ENCODE measurements at places on chromosomes 3 and 15. TPM values are rescaled to one million over a fixed set of nuclear protein-coding genes. Genes with fewer than 3 reads are reported as not detected.

Gene MDFIC2
- not detected for total RNA-seq

Gene MESP2
- total RNA-seq, result not detected

Gene SLC28A1
- total RNA-seq, result not detected

Gene APBA2
- 108 TPM for total RNA-seq

Gene ALDH1A2
- not detected for total RNA-seq

Gene PRRT3
- 6.6 TPM for total RNA-seq

Gene GOLGA8J
- not detected for total RNA-seq

GRCh38 chr3:13788522-13789424, 91.1 kb downstream of the WNT7A start:
- DNase-seq, result no peak

GRCh38 chr3:10305331-10305902, 12.7 kb upstream of the GHRL start:
- no peak for DNase-seq

GRCh38 chr3:47899495-47900108, 96.7 kb downstream of the DHX30 start:
- no peak for DNase-seq

DNA sequence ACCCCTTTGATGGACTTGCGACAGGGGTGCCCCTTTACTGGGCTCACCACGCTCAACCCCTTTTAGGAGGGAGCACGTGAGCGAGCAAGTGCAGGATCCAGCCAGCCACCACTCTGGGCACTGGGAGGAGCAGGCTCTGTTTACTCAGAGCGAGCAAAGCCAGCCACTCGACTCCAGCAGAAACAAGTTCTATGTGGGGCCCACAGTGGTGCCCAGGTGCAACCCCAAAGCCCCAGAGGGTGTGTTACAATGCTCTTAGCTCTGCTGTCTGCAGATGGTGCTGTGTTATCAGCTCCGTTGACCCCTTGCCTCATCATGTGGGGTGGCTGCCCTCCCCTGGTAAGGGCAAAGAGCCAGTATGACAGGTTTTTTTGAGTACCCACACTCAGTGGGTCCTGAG, 120.3 kb upstream of the SUCLG2 start:
- no peak for DNase-seq

DNA sequence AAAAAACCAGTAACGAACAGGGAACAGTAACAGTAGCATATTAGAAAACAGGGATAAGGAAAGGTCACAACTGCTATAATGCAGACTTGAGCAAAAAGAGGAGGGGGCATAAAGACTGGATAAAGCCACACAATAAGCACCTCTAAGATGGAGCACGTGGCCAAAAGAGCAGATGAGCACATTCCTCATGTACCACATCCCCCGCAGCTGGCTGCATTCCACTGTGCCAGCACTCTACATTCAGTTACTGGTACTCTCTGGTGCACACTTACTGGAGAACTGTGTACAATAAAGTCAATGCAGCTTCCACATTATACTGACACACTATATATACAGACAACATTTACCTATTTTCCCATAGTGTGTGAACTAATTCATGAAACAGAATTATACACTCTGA, 64.7 kb downstream of the UBE3A start:
- no peak for DNase-seq

DNA sequence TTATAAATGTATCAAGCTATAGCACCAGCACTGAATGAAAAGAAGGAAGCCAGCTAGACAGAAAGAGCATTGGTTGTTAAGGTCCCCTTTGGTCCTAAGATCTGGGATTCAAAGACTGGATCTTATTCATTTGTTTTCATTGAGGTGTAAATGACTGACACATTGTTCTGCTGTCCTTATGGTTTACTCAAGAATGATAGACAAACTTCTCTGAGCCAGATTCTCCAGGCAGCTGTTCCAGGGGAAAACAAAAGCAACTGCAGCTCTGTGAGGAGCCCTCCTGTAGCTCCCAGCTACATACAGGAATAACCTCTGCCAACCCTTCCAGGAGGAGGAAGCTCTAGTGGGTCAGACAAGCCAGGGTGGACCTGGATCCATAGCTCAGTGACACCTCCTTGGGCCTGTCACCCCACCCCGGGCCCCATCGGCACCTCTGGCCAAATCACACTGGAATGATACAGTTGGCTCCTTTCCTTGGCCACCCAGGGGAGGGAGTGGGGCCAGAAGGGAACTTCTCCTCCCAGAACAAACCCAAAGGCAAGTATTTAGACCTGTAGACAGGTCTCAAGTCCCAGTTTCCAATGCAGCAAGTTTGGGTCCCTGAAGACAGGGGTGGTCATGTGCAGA, 57.8 kb downstream of the ZNF621 start:
- no peak for DNase-seq

GRCh38 chr3:146222204-146223046, 28.5 kb downstream of the PLSCR4 start:
- no peak for DNase-seq

GRCh38 chr15:69780981-69781380, 316.7 kb downstream of the TLE3 start:
- no peak for DNase-seq

DNA sequence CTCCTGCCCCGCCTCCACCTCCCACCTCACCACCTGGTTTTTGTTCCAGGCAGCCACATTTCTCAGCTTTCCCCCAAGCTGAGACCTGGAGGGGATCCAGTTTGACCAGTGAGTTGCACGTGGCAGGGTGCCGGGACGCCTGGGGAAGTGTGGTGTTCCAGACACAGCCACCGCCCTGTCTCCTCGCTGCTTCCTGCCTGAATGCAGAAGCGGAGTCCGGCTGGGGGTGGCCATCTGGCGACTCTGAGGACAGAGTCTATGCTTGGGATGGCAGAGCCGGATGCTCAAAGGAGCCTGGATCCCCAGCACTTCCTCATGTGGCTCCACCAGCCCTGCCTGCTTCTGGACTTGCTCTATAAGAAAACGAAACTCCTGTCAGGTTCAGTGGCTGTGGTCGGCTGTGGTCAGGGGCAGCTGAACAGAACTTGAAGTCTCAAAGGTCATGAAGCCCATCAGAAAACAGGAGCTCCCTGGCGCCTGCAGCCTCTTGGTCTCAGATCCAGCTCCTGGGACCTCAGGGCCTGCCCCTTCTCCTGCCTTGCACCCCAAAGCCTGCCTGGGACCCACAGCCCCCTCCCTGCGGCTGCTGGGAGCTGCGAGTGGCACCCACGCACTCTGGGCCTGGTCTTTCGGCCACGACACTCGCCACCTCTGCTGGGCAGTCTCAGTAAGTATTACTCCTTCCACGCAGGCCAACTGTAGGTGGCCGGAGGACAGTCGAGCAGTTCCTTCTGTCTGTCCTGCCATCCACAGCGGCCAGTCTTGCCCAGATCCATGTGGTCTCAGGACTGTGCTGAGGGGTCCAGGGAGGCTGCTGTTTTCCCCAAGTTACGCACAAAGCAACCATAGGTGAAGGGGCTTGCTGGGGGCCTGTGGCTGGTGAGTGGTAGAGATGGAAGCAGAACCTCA, 112.8 kb upstream of the MEF2A start:
- DNase-seq, result no peak

DNA sequence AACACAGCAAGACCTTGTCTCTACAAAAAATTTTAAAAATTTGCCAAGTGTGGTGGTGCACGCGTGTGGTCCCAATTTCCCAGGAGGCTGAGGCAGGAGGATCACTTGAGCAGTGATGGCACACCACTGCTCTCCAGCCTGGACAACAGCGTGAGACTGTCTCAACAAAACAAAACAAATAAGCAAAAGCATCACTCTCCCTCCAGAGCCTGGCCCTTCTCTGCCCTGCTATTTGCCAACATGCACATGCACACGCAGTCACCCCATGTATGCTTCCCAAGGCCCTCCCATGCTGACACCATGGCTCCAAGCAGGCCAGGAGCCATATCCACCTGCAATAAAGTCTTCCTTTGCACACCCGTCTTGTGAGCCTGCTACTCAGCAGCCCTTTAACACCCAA, 2.1 kb downstream of the KIF9 start:
- no peak for DNase-seq

DNA sequence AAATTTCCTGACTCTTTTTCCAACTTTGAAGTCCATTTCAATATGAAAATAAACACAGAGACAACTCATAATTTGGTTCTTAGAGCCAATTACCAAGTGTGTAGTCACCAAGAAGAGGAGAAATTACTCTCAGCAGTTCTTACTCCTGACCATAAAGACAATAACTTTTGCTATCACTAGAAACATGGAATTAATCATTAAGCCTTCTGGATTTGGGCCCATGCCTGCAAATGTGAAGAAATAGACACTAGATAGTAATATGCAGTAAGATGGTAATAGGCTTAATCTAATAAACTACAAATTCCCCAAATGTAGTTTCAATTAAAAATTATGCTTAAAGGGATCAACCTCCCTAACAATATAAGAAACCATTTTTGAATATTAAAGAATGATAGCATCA, 185.1 kb upstream of the AGTR1 start:
- DNase-seq, result no peak

GRCh38 chr3:172630316-172630715, 80.6 kb downstream of the NCEH1 start:
- no peak for DNase-seq

DNA sequence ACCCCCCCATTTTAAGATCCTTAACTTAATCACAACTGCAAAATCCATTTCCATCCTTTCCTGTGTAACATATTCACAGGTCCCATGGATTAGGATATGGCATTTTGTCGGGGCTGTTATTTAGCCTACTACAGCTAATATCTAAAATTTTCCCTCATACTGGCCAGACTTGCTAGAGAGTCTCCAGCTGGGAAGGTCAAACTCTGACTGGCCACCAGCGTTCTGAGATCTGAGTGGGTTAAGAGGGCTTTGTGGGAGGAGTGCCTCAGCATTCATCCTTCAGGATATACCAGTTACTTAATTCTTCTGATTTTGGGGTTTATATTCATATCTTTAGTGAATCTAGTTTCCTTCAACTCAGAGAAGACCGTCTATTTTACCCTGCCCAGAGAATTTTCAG, 17.7 kb downstream of the TM4SF18 start:
- no peak for DNase-seq

Data from T-cell (primary cell).